ENCODE measurements at places on chromosomes 4 and X.

- DNase-seq: no peak
Measured at GRCh38 chr4:7988437-7988836, 48.8 kb upstream of the AFAP1 start.

DNA sequence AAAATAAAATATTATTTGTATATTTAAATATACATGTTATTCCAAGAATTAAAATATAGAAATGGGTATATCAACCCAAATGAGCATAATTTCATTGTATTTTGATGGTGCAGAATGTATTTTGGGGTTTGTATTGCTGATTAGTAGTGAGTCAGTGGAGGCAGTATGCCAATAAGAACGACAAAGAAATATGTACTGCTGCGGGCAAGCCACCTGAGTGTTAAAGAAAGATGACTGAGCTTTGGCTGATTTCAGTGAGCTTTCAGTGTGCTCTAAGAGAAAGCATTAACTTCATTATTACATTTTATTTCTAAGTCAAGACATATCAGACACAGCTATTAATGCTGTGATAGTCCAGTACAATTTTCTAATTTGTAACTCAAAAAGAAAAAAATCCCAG, 297.8 kb downstream of the ANK2 start:
- no peak for DNase-seq

DNA sequence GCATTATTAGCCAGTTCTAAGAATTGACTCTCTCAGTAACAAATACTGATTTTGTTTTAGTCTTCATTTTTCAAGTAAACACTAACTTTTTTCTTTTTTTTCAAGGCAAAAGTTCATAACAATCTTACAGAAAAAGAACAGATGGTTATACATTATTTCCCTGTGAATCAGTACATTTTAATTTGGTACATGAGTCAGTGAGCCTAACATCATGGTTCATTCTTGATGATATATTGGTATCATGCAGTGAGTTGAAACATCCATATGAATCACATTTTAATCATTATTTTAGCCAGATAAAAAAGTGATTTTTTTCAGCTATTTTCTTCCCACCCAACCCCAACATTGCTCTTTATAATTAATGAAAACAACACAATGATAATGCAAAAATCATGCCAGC, 184.3 kb upstream of the TACR3 start:
- DNase-seq: no peak

DNA sequence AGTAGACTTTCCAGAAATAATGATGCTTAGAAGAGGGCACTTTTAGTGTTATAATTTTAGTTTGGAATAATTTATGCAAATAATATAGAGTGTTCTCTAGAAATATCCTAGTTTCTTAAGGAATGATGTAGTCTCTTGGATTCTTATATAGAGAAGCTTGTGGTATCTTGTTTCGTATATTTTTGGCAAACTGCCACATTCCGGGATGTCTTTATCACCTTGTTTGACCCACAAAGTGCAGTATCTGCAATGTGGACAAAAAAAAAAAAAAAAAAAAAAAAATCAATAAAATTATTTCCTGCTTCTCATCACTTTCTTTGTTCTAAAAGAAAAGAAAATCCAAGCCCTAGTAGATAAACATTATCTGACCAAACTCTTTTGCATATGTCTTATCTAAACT, 1577.7 kb upstream of the TENM3 start:
- no peak for DNase-seq

GRCh38 chr4:158446106-158446505, 75.6 kb upstream of the RXFP1 start:
- no peak for DNase-seq

DNA sequence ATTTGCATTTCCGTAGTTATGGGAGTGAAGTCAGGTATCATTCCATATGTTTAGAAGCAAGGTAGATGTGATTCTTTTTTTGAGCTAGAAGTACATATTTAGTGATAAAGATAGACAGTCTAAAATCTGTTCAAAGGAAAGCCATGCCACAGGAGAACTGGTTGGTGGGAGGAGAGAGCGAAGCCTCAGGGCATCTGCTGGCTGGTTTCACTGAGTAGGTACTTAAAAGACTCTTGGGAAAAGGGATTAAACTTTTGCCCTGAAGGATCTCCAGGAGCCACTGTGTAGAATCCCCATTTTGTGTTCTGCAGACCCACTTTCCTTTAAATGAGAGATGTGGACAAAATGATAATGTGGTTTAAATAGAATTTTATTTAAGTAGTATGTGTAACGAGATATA, 89.6 kb downstream of the SHROOM2 start:
- DNase-seq: no peak

GRCh38 chrX:113059714-113060113, 219.1 kb upstream of the AMOT start:
- DNase-seq: no peak

GRCh38 chr4:107071108-107071507, 35.0 kb upstream of the DKK2 start:
- DNase-seq: no peak

DNA sequence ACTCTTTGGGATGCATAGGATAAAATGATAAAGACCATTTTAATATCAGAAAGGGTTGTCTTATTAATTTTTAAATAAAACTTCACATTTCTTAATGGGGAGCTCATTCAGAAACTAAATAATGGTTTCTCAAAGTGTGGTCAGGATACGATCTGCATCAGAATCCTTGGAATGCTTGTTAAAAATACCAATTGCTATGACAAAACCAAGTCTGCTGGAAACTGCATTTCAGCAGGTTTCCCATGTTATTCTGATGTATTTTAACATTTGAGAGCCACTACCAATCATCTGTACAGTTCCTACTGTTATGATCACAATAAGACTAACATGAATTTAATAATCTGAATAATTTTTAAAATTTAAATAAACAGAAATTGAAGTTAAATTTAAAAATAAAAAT, 115.1 kb downstream of the SOWAHB start:
- no peak for DNase-seq

DNA sequence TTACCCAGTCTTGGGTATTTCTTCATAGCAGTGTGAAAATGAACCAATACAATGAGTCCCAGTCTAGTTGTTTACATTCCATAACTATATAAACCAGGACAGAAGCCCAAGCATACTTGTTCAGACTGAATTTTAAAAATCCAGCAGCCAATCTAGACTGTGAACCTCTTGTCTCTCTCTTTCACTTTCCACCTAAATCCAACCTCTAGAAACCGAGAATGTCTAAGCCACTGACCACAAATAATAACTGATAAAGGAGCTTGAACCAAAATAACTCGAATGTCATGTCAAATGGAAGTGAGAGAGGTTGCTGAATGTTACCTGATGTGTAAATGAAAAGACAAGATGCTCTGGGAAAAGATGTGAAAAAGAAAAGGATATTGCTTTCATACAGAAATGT, 544.7 kb downstream of the NLGN4X start:
- DNase-seq: no peak

GRCh38 chr4:154578919-154579318, 11.6 kb downstream of the FGA start:
- no peak for DNase-seq

DNA sequence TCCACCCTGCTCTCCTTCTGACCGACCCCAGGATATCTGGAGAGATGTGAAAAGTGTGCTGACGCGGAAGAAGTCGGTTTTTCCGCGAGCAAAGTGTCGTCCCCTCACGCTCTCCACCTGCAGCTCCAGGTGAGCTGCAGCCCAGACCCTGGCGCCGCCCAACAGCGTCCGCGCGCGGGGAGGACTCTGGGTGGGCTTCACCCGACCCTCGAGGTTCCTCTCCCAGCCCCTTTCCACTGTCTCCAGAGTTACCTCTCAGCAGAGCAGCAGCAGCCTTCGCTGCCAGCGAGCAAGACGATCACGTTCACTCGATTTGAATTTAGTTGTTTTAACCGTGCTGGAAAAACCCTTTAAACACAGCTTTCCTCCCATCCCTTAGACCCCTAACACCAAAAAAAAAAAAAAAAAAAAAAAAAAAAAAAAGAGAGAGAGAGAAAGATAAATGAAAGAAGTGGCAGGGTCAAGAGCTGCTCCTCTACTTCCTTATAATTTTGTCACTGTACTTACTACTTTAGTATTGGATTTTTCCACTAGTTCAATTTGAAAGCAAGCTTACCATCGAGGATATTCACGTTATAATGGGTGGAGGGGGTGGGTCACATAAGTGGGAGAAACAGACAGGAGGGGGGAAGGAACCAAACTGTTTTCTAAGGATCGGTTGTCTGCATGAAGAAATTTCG, 758 bp upstream of the NR3C2 start:
- DNase-seq: no peak

Measured in testis (tissue), 5 donors.